Aorta (tissue), 5 donors: ENCODE measurements at places on chromosomes 12 and 14. TPM values are rescaled to one million over a fixed set of nuclear protein-coding genes. Genes with fewer than 3 reads are reported as not detected.
A peak's percentile ranks its signal among the peaks of the same experiment; 100 is the strongest.

DNA sequence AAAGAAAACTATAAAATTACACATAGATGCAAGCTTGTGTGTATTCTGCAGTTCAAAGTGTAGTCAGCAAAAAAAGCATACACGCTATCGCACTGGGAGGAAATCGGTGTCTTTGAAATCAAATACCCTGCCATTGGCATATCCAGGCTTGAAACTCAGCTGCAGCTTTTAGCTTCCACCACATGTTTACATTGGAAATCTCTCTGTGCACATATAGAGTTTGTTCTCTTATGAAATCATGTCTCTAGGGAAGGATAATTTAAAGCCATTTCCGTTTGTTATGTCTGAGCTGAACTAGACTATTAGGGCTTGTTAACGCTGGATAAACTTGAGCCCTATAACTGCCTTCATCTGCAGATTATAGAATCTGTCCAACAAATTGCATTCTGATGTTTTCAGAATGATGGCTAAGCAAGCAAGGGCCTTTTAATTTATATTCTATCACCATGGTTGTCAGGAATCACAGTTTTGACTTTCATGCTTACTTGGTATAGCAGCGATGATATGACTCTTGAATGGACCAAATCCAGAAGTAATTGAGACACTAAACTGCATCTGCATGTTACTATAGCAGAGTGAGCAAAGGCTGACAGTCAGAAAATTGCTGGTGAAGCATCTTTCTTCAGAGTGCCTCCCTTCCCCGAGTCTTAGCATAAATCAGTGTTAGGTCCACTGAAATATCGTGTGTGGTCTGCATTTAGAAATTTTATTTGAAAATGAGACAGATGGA is 442.8 kb downstream of the ZFP36L1 start:
- H3K27ac ChIP-seq, result no peak overlapping the region
- no peaks in the 10 kb centered on the region for H3K36me3 ChIP-seq
- H3K4me3 ChIP-seq, result no peak overlapping the region
- H3K4me1 ChIP-seq, result no peaks in the 10 kb centered on the region

DNA sequence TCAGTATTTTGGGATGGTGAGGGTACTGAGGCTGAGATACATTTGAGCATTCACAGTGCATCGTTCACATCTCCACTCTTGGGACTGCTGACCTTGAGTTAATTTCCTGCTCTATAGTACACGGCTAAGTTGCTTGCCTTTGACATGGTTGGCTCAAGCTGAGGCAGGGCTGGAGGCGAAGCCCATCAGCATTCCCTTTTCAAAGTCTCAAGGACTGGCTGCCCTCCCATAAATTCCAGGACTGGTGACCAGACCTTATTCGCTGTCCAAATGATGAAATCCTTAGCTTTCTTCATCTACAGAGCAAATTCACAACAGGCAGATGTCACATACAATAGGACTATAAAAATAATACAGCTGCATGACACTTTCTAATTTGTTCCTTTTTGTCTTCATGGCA is 85.9 kb downstream of the SSPN start:
- H3K4me3 ChIP-seq, result no peak overlapping the region
- no peaks in the 10 kb centered on the region for H3K36me3 ChIP-seq
- H3K4me1 ChIP-seq, result no peaks in the 10 kb centered on the region
- no peak overlapping the region for H3K27ac ChIP-seq
- no peaks in the 10 kb centered on the region for H3K27me3 ChIP-seq
- no peak for DNase-seq

GRCh38 chr12:4813741-4814140 is 93.5 kb downstream of the GALNT8 start:
- no peak overlapping the region for H3K4me3 ChIP-seq
- DNase-seq, result no peak
- H3K27me3 ChIP-seq, result no peaks in the 10 kb centered on the region
- H3K4me1 ChIP-seq, result no peaks in the 10 kb centered on the region
- H3K27ac ChIP-seq, result no peak overlapping the region
- H3K36me3 ChIP-seq, result no peaks in the 10 kb centered on the region

- no peaks in the 10 kb centered on the region for H3K27me3 ChIP-seq
- peaks cover 4% of the 10 kb centered on the region for H3K4me1 ChIP-seq
- H3K27ac ChIP-seq, result no peak overlapping the region
- DNase-seq, result peak; percentile 78
- no peaks in the 10 kb centered on the region for H3K36me3 ChIP-seq
Observed at GRCh38 chr12:45483571-45483970, 245.9 kb upstream of the ARID2 start.

DNA sequence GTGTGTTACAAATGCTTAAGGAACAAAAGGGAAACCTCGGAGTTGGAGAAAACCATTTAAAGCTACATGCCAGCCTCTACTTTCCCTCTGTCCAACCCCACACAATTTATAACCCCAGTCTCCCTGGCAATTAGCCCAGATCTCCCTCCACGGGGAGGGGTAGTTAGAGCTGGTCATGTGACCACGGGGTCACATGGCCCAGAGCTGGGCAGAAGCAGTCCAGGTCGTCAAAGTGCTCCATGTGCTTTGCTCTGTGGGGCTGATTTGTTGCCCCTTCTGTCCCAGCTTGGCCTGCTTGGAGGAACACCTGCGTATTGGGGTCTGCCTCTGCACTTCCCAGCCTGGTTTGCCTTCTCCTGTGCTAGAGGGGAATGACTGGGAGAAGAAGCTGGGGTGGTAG is 219.1 kb downstream of the RBM19 start:
- H3K4me1 ChIP-seq, result no peaks in the 10 kb centered on the region
- no peak overlapping the region for H3K27ac ChIP-seq
- no peak overlapping the region for H3K4me3 ChIP-seq
- no peaks in the 10 kb centered on the region for H3K36me3 ChIP-seq
- DNase-seq, result no peak

GRCh38 chr12:9669534-9669933 is at the start of gene CLEC2D:
CLEC2D (plus strand) TSS chr12:9669713; CDS start chr12:9669735, 22 bp downstream.
- DNase-seq, result no peak
- H3K36me3 ChIP-seq, result no peaks in the 10 kb centered on the region
- H3K27me3 ChIP-seq, result no peaks in the 10 kb centered on the region

- no peak overlapping the region for H3K27ac ChIP-seq
- no peaks in the 10 kb centered on the region for H3K36me3 ChIP-seq
- no peak overlapping the region for H3K4me3 ChIP-seq
- H3K4me1 ChIP-seq, result no peaks in the 10 kb centered on the region
Observed at GRCh38 chr14:23984891-23985602, 3.7 kb upstream of the DHRS4L2 start.

Gene KRT74
- total RNA-seq, result not detected

DNA sequence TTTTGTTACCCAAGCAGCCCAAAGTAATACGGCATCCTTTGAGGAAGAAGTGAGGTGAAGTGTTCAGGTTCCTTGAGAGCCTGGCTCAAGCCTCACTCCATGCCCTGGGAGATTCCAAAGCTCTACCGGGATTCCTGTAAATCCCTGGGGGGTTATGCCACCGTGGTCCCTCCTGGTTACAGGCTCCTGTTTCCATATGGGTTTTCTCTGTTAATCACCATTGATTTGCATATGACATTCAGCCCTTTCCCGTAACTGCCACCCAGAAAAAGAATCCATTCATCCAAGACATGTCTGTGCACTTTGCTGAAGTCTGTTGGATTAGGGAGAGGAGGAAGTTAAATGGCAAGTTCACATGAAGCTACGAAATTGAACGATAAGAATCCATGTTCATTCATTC is 27.9 kb upstream of the CCDC60 start:
- no peak overlapping the region for H3K27ac ChIP-seq
- no peaks in the 10 kb centered on the region for H3K4me1 ChIP-seq
- H3K27me3 ChIP-seq, result no peaks in the 10 kb centered on the region
- DNase-seq, result no peak
- H3K4me3 ChIP-seq, result no peak overlapping the region

DNA sequence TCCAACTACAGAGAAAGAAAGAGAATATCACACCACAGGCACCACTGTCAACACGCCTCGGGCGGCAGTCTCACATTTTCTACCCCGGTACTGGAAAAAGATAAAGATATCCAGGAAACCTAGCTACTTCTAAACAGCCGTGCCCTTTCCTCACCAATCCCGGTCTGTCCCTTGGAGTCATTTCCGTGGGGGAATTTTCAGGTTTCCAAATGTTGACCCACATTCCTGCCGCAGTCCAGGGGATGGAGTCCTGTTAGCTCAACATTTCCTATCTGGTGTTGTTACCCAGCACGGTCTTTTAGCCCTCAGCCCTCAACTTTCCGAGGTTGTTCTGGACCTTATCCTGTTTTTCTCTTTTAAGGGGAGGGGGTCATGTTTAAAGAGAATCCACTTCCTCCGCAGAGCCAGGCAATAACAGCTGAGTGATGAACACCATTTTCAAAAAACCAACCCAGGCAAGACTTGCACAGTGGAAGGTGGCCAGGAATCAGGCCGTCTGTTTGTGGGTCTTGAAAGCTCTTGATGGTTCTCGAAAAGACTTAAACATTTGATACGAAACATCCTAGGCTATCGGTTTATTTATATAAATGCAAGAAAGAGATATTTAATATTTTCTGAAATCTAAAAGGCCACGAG is 4.6 kb downstream of the SSH1 start:
- no peaks in the 10 kb centered on the region for H3K36me3 ChIP-seq
- H3K27ac ChIP-seq, result peak overlapping the region; percentile 71
- no peak for DNase-seq
- no peaks in the 10 kb centered on the region for H3K27me3 ChIP-seq

DNA sequence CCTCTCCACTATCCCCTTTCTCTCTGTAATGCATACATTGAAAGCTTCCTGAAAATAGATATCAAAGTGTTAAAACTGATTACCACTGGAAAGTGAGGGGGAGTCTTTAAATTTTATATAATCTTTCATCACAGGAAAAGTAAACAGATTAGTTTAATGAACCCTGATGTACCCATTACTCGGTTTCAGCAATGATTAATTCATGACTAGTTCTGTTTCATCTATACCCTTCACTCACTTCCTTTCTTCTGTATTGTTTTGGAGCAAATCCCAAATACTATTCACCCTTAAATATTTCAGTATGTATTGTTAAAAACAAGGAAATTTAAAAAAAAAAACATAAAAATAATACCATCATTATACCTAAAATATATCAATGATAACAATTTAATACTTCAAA is 67.3 kb upstream of the TMCC3 start:
- H3K27me3 ChIP-seq, result no peaks in the 10 kb centered on the region
- no peaks in the 10 kb centered on the region for H3K4me1 ChIP-seq
- H3K27ac ChIP-seq, result no peak overlapping the region
- no peak overlapping the region for H3K4me3 ChIP-seq
- DNase-seq, result no peak

Gene MUCL1
- not detected for total RNA-seq

- H3K27ac ChIP-seq, result no peak overlapping the region
- no peaks in the 10 kb centered on the region for H3K36me3 ChIP-seq
- no peak for DNase-seq
- H3K4me1 ChIP-seq, result no peaks in the 10 kb centered on the region
- no peak overlapping the region for H3K4me3 ChIP-seq
Observed at GRCh38 chr12:96870946-96871345, 36.1 kb upstream of the NEDD1 start.

Gene SVOP
- not detected for total RNA-seq

DNA sequence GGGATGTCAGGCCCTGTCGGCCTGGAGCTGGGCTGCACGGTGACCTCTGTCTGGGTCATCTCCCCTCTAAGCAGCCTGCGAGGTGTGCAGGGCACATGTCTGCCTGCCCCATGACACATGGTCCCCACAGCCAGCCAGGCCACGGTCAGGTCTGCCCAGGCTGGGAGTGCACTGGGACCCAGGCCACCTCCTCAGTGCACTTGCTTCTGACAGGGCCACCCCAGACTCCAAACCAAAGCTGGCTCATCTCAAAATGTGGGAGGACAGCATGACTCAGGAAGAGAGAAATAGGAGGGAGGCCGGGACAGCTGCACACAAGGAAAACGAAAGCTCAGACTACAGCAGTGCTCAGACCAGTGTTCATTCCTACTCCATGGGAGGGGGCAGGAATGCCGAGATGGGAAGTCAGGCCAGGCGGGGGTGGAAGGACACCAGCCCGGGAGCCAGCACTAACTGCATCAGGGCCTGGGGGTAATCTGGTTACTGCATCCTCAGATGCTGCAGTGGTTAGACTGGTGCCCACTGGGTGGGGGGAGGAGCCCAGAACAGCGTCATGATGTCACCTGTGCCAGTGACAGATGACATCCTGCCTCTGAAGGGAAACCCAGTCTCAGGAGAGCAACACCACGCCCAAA is 4.0 kb downstream of the P2RX2 start:
- H3K4me3 ChIP-seq, result no peak overlapping the region
- no peak overlapping the region for H3K27ac ChIP-seq
- no peaks in the 10 kb centered on the region for H3K27me3 ChIP-seq
- DNase-seq, result no peak
- no peaks in the 10 kb centered on the region for H3K36me3 ChIP-seq

DNA sequence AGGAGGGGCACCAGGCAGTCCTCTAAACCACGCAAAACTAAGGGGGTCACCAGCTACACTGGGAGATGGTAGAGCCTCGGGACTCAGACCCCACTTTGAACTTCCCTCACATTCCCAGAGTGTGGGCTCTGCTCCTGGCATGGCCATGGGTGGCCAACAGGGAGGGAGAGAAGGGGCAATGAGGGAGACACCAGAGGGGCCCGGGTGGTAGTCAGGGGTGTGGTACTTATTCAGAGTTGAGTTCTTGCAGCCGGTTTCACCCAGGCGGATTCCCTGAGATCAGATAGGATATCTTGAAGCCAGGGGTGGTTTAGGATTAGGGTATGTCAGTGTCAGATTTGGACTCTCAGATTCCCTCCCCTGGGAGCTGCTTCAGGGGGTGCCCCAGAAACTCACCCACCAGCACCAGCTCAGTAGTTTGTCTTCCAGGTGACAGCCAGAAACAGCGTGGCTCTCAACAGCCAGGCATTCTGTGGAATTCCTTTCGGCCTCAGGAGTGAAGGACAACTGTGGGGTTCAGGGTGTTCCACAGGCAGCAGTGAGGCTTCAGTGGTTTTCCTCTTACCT is 56.0 kb downstream of the ELK3 start:
- H3K27ac ChIP-seq, result no peak overlapping the region
- H3K4me1 ChIP-seq, result no peaks in the 10 kb centered on the region
- no peaks in the 10 kb centered on the region for H3K27me3 ChIP-seq
- H3K36me3 ChIP-seq, result no peaks in the 10 kb centered on the region

Gene TRHDE
- 2.3 TPM for total RNA-seq

DNA sequence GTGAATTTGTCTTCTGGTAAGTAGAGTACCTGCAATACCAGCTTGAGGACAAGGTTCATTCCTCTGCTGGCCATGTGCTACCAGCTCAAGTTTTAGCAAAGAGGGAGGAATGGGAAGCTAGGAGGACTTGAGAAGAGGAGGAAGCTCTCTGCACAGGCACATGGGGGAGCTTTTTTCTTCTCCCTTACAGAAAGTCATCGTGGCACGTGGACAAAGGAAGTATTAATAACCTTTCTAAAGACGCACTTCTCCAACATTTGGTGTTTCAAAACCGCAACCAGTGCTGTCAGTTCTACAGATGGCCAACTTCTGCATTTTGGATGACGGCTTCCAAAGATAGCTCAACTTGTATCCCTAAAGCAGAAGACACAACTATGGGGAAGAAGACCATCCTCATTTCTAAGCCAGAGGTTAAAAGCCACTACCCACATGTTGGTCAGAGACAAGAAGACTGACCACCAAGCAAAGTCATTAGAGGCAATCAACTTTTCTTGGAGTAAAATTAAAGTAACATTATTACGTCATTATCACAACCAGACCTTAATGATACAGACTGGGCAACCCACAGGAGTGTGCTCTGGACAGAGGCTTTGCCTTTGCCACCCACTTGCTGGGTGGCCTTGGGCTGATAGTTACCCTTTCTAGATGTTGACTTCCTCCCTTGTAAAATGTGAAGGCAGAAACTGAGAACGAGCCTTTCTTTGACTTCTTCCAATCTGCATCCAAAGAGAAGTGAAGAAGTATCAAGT is 12.3 kb upstream of the TMED10 start:
- no peaks in the 10 kb centered on the region for H3K4me1 ChIP-seq
- DNase-seq, result no peak
- H3K4me3 ChIP-seq, result no peak overlapping the region
- no peaks in the 10 kb centered on the region for H3K36me3 ChIP-seq

Gene APAF1
- 14.3 TPM for total RNA-seq

Gene MNAT1
- 38.2 TPM for total RNA-seq
